AG10803 (cell line): ENCODE measurements at places on chromosomes 5 and 9.

DNA sequence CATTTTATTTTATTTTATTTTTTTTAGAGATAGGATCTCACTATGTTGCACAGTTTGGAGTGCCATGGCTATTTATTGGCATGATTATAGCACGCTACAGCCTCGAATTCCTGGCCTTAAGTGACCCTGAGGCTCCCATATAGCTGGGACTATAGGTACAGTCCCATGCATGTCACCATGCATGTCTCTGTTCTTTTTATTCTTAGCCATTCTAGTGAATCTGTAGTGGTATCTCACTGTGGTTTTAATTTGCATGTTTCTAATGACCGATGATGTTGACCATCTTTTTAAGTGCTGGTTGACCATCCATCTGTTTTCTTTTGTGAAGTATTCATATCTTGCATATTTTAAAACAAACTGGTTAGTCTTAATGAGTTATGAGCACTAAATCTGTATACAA lies 76.1 kb downstream of the SLC44A1 start:
- no peak for DNase-seq

DNA sequence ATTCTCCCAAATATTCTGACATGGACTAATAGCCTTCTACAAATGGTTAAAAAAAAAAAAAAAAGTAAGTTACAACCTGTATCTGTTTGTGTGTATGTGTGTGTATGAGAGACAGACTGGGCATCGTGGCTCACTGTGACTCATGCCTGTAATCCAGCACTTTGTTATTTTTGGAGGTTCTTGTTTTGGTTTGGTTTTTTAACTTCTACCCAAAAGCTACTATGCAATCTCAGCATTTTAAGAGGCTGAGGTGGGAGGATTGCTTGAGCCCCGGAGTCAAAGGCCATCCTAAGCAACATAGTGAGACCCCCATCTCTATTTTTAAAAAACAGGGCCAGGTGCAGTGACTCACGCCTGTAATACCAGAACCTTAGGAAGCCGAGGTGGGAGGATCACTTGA lies 17.6 kb upstream of the HAVCR1 start:
- DNase-seq = peak; percentile 41

DNA sequence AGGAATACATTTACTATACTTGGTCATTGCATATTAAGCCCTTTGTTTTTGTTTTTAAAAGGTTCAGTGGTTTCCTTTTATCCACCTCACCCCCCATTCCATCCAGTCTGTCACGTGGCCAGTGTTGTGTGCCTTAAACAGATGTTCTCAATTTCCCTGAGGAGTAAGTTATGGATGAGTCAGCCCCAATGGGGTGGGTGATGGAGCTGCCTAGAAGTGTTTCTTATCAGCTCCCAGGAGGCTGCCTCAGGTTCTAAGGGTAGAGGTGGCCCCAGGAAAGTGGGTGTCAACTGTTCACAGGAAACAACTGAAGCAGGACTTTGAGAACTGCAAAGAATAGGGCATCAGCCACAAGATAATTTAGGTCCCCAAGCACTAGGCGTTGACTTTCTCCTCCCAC lies 41.1 kb downstream of the ACTBL2 start:
- peak; percentile 99 for DNase-seq

GRCh38 chr5:87195104-87195591 lies 72.5 kb upstream of the RASA1 start:
- peak; percentile 69 for DNase-seq
